ENCODE measurements at places on chromosomes 2 and 18.

- no peak for DNase-seq
Observed at GRCh38 chr2:74816540-74817303, 17.2 kb upstream of the HK2 start.

DNA sequence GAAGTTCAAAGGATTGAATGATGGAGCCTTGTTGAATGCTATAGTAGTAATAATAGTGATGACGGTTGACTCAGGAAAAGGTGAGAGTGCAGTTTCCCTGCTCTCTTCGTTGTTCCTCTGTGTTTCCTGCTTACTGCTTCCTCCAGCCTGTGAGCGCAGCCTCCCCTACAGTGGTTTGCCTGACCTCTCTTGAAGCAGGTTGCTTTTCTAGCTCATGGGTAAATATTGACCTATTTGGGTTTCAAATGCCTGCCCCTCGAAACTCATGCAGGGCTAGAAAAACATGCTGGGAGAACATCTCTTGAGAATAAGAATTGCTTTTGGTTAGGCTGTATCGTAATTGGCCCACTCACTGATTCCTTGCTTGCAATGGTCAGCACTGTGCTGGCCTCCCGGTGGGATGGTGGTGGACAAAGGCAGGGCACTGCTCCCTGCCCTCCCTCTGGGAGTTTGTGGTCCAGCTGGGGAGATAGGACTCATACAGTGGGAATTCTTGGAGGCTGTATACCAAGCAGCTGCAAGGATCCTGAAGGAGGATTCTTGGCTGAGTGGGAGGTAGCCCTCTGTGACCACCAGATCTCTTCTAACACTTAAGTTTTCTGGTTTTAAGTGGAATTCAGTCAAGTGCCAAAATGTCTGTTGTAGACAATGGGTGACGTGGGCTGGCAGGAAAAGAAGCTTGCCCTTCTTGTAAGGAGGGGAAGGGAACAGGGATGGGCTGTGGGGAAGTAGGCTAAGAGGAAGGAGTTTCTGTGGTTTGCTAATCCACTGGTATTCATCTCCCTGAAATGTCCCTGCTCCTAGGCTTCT, 5.4 kb upstream of the RNF181 start:
- no peak for DNase-seq

DNA sequence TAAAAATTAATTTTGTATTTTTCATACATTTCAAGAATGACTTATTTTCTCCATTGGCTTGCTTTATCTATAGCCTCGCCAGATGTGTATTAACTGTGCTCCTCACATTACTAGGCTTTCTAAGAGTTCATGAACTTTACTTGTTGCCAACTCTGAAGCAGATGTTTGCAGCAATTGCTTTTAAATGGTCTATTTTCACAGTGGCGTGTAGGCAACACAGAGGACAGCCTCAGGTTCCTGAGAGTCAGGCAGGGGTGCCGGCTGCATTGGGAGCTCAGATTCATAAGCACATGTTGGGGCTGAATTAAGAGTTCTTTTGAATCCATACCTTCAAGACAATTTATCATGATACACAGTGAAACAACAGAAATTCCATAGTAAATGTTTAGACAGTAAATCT, 179.2 kb upstream of the PXDN start:
- no peak for DNase-seq

DNA sequence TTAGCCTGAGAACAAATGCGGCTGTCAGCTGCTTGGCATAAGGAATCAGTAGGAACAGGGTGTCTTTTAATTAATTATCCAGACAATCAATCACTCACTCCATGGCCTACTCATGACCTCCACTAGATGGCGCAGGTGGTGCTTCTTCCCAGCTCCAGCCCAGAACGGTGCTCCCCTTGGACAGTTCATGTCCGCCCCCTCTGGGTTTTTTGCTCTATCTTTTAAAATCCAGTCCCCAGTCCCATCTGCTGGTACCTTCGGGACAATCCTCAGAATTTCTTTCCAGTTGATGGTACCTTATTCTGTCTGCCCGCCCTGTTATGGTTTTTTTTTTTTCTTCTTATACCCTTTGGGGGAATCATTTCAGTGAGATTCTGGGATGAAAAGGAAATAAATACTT, 99.8 kb downstream of the CACNB4 start:
- no peak for DNase-seq

DNA sequence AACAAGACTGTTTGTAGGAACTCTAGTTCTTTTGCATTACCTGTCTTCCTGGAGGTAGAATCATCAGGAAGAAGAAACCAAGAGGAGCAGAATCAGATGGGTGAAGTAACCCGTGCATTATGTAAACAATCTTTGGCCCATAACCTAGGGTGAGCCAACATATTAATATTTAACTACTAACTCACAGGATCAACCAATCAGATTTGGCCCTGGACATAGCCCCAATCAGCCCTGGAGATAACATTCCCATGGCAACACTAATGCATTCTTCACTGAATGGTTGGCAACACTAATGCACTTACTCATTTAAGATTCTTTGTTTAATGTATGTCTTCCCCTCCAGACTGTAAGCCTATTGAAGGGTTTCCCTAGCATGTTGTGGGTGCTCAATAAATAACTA, 72.0 kb upstream of the CTAGE1 start:
- DNase-seq = no peak

- no peak for DNase-seq
Observed at GRCh38 chr2:100782380-100782878, 37.5 kb upstream of the NPAS2 start.

DNA sequence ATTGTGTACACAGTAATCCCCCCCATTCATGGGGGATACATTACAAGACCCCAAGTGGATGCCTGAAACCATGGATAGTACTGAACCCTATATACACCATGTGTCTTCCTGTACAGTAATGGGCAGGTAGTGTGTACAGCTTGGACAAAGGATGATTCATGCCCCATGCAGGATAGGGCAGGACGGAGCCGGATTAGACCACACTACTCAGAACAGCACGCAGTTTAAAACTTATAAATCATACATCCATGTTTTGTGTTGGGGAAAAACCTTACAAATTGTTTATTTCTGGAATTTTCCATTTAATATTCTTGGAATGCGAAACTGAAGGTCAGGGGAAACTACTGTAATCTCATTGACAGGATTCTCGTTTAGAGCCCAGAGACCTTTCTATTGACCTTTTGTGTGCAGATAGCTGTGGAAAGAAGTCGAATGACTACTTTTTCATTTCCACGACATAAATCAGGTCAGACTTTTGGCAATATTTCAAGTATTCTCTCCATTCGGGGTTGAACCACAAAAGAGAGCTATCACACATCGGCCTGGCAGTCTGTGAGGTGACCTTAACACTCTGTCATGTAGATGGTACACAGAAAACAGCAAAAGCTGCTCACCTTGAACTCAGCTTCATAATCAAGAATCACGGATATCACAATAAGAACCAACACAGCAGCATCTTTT, 9.9 kb upstream of the YPEL5 start:
- DNase-seq = no peak

DNA sequence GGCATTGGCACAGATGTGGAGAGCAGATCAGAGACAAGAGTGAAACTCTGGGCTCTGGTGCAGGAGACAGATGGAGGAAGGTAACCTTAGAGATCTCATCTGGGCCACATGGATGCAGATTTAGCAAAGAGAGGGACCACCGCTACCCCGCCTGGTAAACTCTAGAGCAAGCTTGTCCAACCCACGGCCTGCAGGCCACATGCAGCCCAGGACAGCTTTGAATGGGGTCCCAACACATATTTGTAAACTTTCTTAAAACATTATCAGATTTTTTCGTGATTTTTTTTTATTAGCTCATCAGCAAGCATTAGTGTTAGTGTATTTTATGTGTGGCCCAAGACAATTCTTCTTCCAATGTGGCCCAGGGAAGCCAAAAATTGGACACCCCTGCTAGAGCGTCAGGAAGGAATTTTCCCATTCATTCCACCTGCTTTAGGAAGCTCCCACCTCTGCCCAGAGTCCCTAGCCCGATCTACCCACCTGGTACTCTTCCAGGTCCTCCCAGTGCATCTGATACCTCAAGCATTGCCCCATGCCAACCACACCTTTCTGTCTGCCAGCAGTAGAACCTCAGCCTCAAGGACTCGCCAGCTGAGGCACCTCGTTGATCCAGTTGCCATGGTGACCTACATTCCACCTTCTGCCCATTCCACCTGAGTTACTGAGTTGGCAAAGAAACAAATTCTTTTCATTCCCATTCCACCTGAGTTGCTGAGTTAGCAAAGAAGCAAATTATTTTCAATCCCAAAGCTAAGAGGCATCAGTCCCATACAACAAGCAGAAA, at the start of gene CIB4:
Gene CIB4 (minus strand): TSS at position 586 of the 784 bp plus-strand sequence. CDS start 52 bp downstream, at position 534.
- no peak for DNase-seq

- no peak for DNase-seq
Observed at GRCh38 chr2:159124441-159124911, 156.0 kb downstream of the TANC1 start.

DNA sequence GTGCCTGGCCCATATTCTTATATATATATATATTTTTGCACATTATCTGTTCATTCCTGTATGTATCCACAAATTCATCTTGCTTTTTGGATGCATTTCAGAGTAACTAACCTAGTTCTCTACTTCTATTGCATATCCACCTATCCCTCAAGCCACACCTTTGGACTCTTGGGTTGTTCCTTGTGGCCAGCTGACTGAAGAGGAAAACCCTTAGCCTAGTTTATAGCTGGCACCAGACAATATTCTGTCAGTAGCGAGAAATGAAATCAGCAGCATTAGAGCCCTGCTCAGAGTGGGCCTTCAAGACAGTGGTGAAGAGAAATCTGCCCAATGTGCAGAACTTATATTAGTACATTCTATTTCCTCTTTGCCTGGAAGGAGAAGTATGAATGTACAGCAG, 19.6 kb upstream of the ALMS1 start:
- no peak for DNase-seq

All from cerebellar nuclear complex (tissue), 1 donor.